Hematopoietic multipotent progenitor cell treated with erythropoietin and hydrocortisone succinate and interleukin-3 and kit ligand, for 6 days (in vitro differentiated cells): ENCODE measurements at places on chromosomes 12 and 14.
A peak's percentile ranks its signal among the peaks of the same experiment; 100 is the strongest.

DNA sequence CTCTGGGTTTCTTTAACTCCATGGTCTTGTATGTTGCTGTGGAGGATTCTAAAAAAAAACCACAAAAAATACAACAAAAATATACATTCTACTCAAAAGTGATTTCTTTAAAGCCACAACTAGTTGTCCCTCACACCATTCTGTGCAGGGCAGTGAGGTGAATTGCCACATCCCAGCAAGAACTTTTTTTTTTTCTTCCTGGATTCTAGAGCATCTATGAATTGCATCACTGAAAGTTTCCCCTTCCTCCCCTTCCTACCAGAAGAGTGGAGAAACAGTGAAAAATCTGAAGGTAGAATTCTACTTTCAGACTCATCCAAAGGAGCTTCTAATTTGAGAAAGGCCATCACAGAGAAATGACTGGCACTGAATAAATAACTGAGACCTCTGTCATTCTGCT, 395.3 kb downstream of the AEBP2 start:
- DNase-seq = no peak

DNA sequence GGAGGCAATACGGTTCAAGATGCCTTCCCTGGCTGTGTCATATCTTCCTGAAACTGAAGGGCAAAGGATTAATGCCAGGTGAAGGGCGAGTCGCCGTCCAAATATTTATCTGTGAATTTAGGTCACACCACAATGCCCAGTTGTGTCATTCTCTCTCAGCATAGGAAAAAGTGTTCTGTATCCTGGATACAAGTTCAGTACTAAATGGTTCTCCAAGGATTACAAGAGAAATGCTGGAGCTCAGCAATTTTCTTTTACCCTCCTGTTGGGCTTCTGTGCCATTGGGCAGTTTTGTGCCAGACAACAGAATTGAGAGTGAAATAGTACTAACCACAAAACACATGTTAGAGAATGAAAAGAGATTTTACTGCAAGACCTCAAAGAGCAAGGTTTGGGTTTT, 493.9 kb downstream of the EGLN3 start:
- DNase-seq = no peak

- no peak for DNase-seq
Observed at GRCh38 chr14:99250636-99251208, 21.3 kb downstream of the BCL11B start.

DNA sequence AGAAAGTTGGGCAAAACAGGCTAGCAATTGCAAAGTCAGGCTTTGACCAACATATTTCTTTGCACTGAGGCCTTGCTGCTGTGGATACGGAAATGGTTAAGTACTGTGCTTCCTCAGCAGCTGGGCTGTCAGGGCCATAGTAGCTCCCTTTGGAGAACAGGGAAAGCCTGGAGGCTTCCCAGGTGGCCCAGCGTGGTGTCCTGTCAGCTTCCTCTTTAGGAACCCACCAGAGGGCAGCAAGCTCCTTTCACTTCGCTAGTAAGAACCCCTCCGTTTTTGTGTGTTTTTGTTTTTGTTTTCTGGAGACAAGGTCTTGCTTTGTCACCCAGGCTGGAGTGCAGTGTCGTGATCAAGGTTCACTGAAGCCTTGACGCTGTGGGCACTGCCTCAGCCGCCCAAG, 1.7 kb upstream of the CFAP251 start:
- peak; percentile 60 for DNase-seq

- no peak for DNase-seq
Observed at GRCh38 chr12:1564067-1564466, 30.3 kb downstream of the FBXL14 start.

GRCh38 chr12:4039931-4040330, 166.7 kb upstream of the PARP11 start:
- no peak for DNase-seq

GRCh38 chr14:35669782-35670181, 135.8 kb downstream of the INSM2 start:
- DNase-seq = no peak

DNA sequence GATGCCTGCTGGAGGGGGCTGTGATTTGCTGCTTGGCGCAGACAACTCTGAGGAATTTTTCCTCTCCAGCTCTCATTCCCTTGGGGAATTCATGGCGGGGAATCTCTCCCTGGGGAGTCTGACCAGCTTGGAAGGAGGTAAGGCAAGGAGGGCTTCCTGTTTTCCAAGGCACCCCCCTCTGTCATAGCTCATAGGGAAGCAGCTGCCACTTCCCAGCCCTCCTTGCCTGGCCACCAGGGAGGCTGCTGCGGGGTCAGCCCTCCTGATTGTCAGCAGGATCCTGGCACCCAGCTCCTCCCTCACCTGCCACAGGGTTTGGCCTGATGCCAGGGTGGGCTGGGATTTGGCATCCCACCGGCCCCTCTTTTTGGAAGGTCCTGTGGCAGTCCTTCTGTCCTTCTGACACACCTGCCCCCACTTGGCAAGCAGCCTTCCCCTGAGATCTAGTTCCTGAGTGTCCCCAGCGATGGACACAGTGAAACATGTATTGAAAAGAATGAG, 74.9 kb downstream of the TSPAN9 start:
- DNase-seq = no peak

- DNase-seq = peak; percentile 93
Observed at GRCh38 chr12:8887285-8887715, 27.0 kb upstream of the PHC1 start.

DNA sequence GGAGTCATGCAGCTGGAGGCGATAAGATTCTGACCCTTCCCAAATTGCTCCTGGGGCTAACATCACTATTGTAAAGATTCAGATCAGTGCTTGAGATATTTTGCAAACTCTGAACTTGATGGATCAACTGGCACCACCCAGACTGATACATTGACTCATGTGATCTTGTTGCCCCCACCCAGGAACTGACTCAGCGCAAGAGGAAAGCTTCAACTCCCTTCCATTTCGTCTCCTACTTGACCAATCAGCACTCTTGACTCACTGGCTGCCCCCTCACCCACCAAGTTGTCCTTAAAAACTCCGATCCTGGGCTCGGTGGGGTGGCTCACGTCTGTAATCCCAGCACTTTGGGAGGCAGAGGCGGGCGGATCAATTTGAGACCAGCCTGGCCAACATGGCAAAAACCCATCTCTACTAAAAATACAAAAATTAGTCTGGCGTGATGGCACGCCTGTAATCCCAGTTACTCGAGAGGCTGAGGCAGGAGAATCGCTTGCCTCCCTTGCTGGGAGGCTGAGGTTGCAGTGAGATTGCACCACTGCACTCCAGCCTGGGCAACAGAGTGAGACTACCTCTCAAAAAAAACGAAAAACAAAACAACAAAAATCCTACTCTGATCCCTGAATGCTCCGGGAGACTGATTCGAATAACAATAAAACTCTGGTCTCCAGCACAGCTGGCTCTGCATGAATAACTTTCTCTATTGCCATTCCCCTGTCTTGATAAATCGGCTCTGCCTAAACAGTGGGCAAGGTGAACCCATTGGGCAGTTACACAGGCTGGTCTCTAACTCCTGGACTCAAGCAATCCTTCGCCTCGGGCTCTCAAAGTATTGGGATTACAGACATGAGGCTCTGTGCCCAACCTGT, 9.8 kb upstream of the ARF6 start:
- DNase-seq = peak; percentile 79

- no peak for DNase-seq
Observed at GRCh38 chr14:99733540-99734405, 49.7 kb downstream of the CYP46A1 start.

GRCh38 chr12:108052260-108052659, 76.8 kb upstream of the WSCD2 start:
- DNase-seq = no peak

- no peak for DNase-seq
Observed at GRCh38 chr12:95642583-95642982, 91.3 kb upstream of the USP44 start.

- no peak for DNase-seq
Observed at GRCh38 chr14:51188566-51189185, 51.4 kb upstream of the TMX1 start.

DNA sequence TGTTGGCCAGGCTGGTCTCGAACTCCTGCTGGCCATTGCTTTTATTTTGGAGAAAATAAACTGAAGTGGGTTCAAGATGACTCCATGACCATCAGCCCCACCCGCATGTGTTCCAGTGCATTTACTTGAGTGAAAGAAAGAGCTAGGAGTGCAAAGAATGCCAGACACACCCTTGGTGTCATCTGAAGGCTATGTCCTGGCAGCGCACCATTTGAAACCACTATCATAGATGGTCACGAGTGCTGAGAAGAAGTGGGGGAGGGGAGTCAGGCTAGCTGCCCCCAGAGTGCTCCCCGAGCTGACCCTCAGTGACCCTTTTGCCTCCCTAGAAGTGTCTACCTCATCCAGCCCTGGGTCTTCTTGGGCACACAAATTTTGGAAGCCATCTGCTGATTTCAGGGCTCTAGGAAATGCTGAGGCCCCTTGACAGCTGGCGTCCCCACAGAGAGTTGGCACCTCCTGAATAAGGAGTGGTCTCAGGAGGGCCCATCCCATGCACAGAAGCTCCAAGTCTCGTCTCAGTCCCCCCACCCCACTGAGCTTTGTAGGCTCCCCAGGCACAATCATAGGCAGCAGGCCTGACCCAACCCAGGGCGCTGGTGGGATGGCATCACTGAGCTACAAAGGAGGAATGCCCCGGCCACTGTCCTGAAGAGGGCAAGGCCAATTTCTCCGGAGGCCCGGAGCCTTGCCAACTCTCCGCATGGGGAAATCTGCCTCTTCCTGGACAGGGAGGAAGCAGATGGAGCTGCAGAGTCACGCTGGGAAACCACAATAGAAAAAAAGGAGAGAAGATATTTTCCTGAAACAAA, 28.0 kb downstream of the PXN start:
- DNase-seq = peak; percentile 47

DNA sequence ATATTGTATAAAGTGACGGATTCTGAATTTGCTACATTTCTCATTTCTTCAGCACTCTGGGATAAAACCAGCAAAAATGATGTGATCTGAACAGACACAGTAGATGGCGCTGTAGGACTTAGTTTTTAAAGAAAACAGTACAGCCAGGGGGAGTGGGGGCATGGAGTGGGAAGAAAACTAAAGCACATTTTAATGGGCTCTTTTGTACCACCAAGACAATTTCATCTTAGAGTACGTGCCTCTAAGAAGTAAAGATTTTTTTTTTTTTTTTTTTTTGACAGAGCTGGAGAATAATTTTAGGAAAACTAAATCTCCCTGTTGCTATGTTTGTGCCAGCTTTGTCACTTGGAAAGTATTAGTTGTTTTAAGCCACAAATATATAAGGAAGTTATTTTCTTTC, 124.4 kb downstream of the RAD51B start:
- peak; percentile 93 for DNase-seq

GRCh38 chr14:93898081-93898611, 29.0 kb upstream of the FAM181A start:
- no peak for DNase-seq

DNA sequence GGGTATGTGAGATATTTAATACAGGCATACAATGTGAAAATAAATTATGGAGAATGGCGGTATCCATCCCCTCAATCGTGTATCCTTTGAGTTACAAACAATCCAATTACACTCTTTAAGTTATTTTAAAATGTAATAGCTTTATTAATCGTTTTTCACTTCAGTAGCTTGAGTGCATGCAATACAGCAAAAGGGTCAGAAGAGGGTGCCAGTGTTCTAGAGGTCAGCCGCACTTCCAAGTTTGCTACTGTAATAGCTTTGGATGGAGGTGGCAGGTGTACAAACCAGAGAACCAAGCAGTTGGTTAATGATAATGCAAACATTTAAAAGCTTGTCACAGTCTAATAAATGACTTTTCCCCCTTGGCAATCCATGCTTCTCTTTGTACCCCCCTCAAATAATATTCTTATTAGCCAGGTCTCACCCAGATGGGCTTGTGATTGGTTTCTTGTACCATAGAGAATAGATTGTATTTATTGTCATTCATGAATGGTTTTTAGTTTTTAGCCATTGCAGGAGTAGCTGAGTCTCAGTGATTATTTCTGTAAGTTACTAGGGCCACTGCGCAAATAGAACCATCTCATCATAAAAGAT, 127.0 kb downstream of the ERC1 start:
- DNase-seq = peak; percentile 90

DNA sequence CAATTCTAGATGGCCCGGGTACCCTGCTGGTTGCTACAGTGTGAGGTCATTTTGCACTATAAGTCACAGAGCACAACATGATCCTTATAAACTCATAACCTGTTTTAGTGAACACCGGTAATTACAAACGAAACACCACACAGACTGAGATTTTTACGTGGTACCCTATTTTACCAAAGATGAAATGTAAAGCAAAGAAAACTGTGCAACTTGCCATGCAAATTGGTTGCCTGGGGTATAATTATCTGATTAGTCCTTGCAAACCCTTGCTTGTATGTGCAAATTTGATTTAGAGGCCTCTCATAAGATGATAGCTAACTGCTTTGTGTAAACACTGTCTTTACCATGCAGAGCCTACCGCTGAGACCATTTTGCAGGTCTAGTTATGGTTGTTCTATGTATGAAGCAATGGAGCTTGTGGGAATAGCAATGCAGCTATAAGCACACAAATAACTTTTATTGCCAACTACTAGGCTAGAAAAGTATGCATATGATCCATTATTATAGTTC, 372.1 kb upstream of the FAR2 start:
- no peak for DNase-seq

DNA sequence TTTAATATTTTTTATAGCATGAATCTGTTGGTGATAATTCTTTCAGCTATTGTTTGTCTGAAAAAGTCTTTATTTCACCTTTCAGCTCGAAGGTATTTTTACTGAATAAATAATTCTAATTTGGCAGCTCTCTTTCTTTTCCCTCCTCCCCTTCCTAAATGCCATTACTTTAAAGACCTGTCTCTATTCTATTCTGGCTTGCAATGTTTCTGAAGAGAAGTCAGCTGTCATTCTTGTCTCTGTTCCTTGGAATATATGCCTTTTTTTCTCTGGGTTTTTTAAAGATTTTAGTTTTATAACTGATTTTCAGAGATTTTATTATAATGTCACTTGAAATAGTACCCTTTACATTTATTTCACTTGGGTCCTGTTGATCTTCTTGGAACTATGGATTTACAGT, 237.9 kb upstream of the DAAM1 start:
- no peak for DNase-seq

DNA sequence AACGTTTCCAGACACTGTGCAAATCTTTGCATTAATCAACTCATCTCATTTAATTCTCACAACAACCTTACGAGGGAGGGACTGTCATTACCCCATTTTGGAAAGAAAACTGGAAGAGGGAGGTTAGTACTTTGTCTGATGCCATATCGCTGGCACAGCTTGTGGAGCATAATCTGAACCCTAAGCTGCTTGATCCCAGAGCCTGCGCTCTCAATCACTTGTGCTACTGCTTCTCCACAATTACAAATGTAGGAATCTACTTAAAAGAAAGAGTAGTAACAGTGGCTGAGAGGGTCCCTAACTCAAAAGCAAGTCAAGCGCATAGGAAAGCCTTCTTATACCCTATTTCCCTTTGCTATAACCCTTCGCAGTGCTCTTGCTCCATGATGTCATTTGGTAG, 3.2 kb downstream of the EFS start:
- no peak for DNase-seq

- no peak for DNase-seq
Observed at GRCh38 chr14:98965076-98965475, 306.9 kb downstream of the BCL11B start.
